Renal cortical epithelial cell (primary cell): ENCODE measurements at places on chromosomes 13 and 19.

DNA sequence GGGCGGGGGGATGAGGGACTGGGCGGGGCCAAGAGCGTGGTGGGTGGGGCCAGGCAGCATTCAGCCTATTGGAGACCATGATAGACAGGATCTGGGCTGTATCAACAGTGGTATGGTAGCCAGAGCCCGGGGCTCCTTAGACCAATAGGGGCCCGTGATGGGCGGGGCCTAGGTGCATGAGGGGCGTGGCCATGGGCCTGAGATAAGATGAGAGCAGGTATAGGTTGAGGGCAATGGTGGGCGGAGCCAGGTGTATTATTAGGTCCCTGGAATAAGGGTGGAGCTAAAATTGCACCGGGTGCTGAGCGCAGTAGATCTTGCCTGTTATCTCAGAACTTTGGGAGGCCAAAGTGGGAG is 5.3 kb downstream of the ABCA7 start:
- no peak for DNase-seq

GRCh38 chr13:48403913-48404312 is 9.0 kb downstream of the LPAR6 start:
- DNase-seq = no peak

- no peak for DNase-seq
Observed at GRCh38 chr19:10356431-10356830, 17.0 kb upstream of the ICAM3 start.

DNA sequence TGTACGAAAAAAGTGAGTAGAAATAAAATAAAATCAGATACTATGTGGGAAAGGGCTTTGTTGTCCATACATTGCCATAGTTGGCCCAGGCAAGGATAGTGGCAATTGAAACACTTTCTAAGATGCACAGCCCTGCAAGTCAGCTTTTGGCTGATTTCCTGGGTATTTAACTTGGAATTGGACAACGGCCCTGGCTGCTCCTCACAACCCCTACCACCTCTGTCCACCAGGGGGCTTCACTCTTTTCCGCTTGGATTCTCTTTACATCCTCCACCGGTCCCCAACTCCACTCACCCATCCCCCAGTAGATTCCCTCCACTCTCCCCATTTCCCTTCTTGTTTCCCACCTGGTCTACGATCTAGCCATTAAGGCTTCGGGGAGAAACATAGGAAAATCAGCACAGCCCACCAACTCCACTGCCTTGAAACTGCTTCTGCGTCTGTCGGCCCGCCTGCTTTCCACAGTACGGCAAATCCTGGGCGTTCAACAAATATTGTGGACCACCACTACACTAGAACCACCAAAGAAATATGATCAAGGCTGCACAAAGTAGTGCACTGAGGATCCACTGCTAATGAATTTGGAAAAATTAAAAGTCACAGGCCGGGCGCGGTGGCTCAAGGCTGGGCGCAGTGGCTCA is 48.6 kb upstream of the GTF3A start:
- peak; percentile 19 for DNase-seq

DNA sequence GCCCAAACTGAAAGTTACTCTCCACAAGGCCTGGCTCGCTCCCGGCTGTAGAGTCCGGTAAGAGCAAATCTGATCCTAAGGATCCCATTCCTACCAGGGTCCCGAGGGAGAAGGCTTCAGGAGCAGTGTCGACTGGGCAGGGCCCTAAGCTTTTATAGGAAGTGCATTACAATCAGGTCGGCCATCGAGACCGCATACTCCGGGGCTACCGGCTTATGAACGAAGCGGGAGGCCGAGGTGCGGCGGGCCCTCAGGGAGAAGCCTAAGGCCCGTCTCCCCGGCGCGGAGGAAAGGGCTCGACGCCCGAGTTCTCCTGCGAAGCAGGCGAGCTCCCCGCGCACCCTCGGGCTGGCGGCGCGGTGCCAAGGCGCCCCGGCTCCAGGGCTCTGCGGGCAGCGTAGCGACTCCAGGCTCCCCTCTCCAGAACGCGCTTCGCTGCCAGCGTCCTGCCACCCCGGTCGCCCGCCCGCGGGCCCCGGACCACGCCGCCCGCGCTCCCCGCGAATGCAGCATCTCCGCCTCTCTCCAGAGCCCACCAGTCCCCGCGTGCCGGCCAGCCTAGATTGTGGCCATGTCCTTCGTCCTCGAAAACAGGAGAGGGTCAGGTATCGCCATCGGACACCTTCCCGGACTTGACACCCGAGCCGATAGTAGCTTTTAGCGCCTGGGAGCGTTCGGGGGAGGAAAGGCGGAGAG is 1.4 kb downstream of the EFNB2 start:
- peak; percentile 39 for DNase-seq

DNA sequence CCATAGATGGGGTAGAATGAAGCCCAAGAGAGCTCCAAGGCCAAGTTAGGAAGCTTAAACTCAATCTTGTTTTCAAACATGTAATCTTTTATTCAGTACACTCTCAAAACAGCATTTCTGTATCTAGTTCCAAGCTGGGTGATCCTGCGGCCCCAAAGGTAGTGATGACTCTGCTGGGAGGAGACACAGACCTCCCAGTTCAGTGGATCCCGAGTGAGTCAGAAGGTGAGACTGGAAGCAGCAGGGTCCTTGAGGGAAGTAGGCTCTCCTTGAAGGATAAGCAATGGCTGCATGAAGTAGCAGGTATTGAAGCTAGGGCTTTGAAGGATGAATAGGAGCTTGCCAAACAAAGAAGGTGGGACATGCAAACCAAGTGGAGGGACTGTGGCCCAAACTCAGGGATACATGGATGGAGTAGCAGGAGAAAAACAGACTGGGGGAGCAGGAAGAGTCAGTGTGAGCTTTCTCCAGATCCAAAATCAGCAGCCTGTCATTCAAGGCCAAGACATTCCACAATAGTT is 9.6 kb downstream of the TINCR start:
- DNase-seq = no peak

- DNase-seq = no peak
Observed at GRCh38 chr13:20394169-20394501, 131.5 kb downstream of the CRYL1 start.

- DNase-seq = no peak
Observed at GRCh38 chr13:51553531-51553930, 30.7 kb upstream of the WDFY2 start.

GRCh38 chr19:1113030-1113985 is 9.5 kb downstream of the GPX4 start:
- DNase-seq = peak; percentile 64

DNA sequence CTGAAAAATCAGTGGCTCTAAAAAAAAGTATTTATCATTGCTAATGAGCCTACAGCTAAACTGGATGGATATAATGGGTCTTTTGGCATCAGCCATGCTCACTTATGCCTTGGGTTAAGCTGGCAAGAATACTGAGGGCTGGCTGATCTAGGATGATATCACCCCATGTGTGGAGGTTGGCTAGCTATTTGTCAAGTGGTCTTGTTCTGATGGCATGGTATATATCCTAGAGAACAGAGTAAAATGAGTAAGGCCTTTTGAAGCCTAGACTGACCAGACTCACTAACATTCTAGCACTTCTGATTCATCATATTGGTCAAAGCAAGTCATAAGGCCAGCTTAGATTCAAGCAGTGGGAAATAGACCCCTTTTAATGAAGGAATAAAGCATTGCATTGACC is 383.0 kb downstream of the SLITRK1 start:
- no peak for DNase-seq

DNA sequence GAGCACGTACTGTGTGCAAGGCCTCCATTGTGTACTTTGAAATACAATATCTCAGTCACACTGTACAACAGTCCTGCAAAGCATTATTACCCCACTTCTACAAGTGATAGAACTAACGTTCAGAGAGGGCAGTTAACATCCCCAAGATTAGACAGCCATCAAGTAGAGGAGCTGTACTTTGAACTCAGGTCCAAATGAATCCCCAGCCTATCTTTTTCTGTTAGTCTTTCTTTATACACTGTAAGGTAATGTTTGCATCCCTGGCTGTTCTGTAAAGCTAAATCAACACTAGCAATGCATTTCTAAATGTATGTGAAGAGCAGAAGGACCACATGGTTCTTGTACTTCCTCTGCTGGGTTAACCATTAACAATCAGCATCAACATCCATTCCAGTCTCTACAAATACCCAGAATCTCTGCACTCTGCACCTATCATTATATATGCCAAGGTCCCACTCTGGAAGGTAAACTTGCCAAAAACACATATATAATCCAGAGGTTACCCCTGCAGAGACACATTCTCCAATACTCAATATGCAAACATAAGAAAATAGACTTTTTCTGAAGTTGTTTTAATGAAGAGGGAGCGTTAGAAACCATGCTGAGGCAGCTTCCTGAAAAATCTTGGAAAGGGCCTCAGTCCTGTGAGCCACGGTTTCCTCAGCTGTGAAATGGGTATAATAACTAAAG is 182.3 kb downstream of the MZT1 start:
- DNase-seq = no peak

DNA sequence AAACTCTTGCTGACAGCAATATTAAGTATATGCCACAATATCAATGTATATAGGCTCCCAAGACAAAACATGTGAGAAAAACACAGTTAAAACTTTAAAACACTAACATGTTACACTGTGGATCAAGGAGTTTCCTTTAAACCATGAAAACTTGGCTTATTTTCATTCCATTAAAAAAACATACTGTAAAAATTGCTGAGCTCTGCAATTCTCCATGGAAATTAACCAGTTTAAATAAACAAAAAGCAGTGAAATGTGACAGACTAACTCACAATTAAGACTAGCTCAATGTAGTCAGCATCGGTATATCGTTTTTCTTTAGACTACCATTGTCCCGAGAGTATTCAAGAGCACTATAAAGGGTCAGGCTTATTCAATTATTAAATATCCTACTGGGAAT is 930.5 kb upstream of the SLITRK1 start:
- no peak for DNase-seq

DNA sequence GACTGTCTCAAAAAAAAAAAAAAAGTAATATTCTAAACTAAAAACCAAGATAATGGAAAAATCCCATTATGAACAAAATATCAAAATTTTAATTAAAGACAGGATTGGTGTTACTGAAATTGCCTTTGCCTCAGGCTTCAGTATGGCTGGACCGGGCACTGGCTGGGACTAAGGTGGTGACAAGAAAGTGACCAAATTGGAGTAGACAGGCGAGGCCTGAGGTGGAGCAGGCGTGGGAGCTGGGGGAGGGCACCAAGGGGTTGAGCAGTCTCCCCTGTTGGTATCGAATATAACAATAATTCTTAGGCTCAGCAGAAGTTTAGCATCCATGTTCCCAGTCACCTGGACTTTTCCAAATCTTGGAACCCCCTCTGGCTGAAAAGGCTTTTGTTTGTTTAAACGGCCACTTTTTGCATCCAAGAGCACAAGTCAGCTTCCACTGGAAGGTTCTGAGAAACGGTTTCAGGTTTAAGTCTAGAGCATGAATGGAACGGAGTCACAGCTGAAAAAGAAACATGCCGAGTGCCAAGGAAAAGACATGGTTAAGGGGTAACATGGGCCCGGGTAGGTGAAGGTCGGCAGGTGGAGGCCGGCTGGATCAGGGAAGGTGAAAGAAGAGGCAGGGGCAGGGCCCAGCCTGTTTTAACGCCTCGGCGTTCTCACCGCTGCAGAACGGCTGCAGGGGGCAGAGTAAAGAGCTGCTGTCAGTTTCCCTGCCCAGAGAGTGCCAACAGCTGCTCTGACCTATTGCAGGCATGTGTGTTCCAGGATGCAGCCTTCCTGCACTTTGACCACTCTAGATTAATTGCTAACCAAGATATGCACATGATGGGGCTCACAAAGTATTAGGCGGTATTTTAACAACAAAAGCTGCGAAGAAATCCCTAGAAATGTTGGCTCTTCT is 104.4 kb downstream of the TM9SF2 start:
- peak; percentile 77 for DNase-seq

DNA sequence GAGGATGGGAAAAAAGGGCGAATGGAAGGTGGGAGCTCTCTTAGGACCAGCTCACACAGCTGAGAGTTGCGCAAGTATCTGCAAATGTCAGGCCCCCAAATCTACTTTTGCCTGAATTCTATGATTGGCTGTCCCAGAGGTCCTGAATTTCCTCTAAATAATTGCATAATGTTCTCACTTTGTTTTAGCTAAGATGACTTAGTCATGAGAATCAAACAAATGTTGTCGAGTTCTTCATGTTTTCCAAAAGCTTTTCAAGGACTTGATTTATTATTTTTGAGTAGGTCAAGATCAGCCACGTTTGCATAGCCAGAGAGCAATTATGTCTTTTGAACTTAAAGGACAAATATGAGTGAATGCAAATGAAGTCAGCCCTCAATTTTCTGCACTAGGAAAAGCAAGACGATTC is 246.6 kb upstream of the MAB21L1 start:
- DNase-seq = no peak

GRCh38 chr13:70864731-70865130 is 756.5 kb upstream of the KLHL1 start:
- no peak for DNase-seq
